Kidney epithelial cell (primary cell): ENCODE measurements at places on chromosomes 3 and 15.
A peak's percentile ranks its signal among the peaks of the same experiment; 100 is the strongest.

- no peak for DNase-seq
Measured at GRCh38 chr3:27644941-27645340, 77.2 kb downstream of the EOMES start.

GRCh38 chr15:42363487-42363886 lies 4.2 kb downstream of the CAPN3 start:
- no peak for DNase-seq

DNA sequence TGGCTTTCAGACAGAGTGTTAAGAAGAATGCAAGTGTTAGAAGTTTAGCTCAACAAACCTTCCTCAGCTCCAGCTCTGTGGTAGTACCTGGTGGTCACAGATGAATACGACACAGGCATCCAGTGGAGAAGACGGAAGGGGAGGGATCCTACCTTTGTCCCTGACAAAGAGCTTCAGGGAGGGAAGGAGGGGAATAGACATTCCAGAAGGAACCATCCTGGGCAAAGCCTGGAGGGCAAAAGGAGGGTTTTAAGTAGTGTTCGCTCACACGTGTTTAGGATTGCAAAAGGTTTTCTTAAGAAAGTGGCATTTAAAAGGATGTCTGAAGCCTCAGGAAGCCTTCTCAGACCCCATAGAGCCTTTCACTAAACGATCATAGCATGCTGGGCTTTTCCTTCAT lies 2.8 kb downstream of the CHCHD4 start:
- no peak for DNase-seq

DNA sequence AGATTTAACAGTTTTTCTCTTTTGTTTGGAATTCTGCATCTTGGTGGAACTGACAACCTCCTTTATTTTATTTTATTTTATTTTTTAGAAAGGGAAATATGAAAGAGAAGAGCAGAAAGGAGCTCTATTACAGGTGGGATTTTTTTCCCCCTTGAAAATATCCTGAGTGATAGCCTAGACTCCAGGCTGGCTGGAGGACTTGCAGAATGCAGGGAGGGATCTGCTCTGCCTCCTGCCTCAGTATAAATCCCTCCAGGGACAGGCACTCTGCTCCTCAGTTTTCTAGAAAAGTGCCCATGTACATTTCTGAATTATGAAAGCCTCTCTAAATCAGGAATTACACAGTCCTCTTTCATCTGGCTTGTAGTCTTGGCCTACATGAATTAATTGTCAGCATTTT lies 173.7 kb downstream of the TMEM108 start:
- DNase-seq = no peak

DNA sequence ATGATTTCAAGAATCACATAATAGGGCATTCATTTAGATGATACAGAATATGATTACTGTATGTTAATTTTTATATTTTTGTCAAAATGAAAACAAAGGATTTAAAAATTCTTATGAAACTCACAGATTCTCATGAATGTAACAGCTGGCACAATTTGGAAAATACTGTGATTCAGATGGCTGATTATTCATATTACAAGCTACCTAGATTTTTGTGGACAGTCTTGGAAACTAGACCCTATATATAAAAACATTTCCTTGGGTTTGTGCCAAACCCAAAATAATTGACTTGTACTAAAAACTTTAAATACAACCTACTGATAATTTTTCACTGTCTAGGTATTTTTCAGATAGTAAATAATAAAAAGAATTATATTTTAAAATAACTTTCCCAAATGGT lies 26.2 kb downstream of the ZBED2 start:
- no peak for DNase-seq

- DNase-seq = no peak
Measured at GRCh38 chr3:47803480-47804025, 615 bp downstream of the DHX30 start.

GRCh38 chr15:62066663-62067447 lies at the start of gene C2CD4A:
Gene C2CD4A, plus strand, starts transcription at chr15:62066977. Its CDS starts 637 bp downstream, at chr15:62067614.
- no peak for DNase-seq

DNA sequence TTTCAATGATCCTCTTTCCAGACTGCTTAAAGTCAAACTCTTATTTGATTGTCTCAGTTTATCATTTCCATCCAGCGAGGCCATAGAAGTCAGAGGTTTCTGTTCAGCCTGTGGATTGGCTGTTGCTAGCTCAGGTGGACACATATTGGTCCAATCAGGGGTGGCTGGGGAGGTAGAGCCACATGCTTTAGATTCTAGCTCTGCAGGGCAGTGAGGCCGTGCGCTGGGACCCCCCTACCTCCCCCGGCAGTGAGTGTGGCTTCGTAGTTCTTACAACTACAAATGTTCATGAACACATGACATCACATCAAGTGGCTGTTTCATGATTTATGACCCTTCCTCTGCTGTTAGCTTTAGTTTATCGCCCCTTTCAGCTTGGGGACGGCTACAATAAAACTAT lies 18.0 kb downstream of the APOD start:
- no peak for DNase-seq

- no peak for DNase-seq
Measured at GRCh38 chr3:50652709-50653108, 22.0 kb upstream of the DOCK3 start.

- no peak for DNase-seq
Measured at GRCh38 chr3:158802409-158803268, 785 bp downstream of the MFSD1 start.

- no peak for DNase-seq
Measured at GRCh38 chr15:72994534-72995177, 57.6 kb upstream of the NEO1 start.

DNA sequence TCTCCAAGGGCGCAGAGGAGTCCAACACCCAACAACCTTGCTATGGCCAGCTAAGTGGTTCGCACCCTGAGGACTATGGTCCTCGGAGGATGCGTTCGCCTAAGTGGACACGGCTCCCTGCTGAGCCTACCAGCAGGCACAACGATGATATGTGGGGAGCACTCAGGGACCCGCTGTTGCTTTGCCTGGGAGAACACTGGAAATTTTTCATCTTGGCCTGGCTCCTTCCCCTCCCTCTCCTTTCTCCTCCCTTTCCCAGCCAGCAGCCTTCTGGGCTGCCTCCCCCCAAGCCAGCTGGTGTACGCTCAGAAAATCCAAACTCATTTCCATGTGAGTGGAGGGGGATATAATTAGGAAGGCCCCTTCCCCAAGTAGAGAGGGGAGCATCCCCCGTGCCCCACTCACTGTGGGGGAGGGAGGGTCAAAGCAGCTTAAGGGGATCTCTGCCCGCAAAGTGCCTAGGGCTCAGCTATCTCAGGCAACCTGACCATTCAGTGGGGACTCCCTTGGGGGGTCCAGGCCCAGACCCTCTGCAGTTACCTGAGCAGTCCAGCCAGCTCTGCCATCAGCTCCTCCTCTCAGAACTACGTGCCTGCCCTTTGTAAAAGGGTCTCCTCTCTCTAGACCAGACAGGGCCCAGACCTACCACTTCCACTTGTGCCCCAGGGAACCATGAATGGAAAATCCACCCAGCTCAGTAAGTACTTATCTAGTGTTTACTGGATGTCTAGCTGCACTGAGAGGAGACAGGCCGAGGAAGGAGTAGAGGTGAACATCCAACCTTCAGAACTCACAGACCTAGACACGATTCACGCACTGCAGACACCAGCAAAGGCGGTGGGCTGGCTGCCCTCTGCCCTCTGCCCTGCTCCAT lies 742 bp upstream of the SEMA7A start:
- DNase-seq = no peak

GRCh38 chr3:88984832-88985231 lies 122.6 kb upstream of the EPHA3 start:
- no peak for DNase-seq

DNA sequence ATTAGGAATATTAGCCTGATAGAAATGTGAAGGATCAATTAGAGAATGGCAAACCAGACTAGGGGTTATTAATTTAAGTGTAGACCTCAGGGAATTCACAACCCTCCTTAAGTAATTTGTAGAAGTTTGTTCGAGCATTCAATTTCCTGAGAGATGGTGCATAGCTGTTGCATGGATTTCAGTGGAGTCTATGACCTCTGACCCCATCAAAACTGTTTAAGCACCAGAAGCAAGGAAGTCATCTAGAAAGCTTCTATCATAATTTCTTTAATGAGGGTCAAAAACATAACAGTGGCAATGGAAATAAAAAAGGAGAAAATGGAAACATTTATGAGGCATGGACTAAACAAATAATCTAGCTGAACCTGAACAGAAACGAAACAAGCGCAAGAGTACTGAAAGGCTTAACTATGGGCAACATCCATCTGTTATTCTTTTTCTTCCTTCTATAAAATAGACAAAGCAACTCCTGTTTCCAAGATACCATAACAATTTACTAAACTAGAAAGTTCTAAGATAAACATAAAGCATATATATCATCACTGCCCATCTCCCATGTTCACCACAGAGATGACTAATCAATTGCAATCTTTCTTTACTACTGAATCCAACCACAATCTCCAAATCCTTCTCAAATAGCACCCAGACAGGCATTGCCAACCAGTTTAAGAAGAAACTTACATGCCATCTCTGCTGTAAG lies 151.4 kb downstream of the THRB start:
- DNase-seq = peak; percentile 18

DNA sequence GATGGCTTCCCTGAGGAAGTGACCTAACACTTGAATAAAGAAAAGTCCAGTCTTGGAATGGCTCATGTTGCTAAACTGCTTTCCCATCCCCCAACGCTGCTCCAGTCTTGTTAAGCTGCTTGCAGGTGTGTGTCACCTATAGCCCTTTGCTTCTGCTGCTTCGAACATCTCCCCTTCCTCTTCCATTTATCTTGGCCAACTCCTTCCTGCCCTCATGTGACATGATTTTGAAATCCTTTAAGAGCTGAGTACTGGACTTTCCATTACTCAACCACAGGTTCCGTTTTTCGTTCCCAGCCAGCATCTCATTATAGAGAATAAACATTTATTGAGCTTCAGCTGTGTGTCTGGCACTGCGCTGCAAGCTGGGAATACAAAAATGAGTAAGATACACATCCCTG lies 1.7 kb downstream of the ATG7 start:
- no peak for DNase-seq

- no peak for DNase-seq
Measured at GRCh38 chr3:71144525-71145253, 438.8 kb downstream of the FOXP1 start.

DNA sequence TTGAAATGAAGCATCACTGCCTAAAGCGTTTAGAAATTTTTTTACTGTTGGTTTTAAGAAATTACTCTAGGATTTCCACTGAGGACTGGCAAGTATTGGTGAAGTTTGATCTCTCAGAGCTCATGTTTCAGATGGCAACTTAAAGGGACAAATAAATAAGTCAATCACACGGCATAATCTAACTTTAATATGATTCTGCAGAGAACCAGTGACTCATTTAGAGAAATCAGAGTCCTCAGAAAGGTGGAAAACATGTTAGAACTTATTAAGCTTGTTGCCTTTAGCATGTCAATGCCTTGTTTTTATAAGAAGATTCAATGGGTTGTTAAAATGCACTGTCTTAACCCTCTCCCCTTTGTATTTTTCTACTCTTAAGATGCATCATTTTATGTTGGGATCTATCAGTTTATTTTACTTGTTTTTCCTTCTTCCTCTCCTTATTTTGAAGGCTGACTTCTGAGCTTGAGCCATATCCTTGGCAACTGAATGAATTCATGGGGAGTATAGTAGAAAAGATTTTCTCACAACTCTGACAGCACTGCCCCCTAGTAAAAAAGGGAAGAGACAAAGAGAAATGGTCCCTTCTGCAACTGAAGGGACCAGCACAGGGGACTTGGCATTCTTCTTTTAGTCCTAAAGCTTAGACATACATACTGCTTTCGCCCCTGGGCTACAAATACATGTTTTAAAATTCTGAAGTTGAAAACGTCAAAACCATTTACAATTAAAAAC lies 431.2 kb downstream of the LPP start:
- DNase-seq = no peak
